Endodermal cell (in vitro differentiated cells): ENCODE measurements at places on chromosomes 16 and 17. TPM values are rescaled to one million over a fixed set of nuclear protein-coding genes. Genes with fewer than 3 reads are reported as not detected.

DNA sequence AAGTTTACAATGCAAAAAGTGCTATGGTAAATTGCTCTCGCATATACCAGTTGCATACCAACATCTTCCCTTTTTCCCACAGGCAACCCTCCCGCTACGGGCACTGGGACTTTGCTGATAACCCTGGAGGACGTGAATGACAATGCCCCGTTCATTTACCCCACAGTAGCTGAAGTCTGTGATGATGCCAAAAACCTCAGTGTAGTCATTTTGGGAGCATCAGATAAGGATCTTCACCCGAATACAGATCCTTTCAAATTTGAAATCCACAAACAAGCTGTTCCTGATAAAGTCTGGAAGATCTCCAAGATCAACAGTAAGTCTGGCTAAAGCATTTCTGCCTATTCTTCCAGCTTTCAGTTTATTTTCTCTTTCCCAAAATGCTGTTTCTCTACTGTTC, 27.9 kb upstream of the HSBP1 start:
- H3K36me3 ChIP-seq, result no peaks in the 10 kb centered on the region
- H3K4me3 ChIP-seq, result no peak overlapping the region
- no peaks in the 10 kb centered on the region for H3K27me3 ChIP-seq
- peaks cover 9% of the 10 kb centered on the region for H3K4me1 ChIP-seq

- H3K4me3 ChIP-seq, result no peak overlapping the region
- no peaks in the 10 kb centered on the region for H3K4me1 ChIP-seq
- DNase-seq, result peak; percentile 67
- H3K27ac ChIP-seq, result no peak overlapping the region
Measured at GRCh38 chr17:19418251-19418992, 7.4 kb downstream of the RNF112 start.

Gene DNAH2
- 0.42 and 0.54 TPM in 2 replicates for total RNA-seq

Gene HSD17B2
- not detected in 3 replicates for total RNA-seq

DNA sequence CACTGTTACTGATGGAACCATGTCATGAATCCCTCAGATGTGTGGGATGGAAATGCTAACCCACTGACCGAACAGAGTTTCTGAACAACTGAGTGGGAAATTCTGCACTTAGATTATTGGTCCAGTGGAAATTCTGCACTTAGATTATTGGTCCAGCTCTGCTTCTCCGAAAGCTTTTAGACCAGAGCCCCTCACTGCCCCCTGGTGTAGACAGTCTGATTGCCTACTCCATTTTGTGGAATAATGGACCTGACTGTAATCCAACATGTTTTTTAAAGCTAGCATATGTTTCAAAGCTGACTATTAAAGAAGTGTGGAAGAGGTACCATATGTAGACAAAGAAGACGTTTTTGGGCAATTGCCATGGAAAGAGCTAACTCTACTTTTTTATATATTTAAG, 50.3 kb upstream of the TBX2 start:
- H3K36me3 ChIP-seq, result no peaks in the 10 kb centered on the region
- no peaks in the 10 kb centered on the region for H3K27me3 ChIP-seq
- peak; percentile 66 for DNase-seq
- peaks cover 9% of the 10 kb centered on the region for H3K4me1 ChIP-seq
- H3K27ac ChIP-seq, result no peak overlapping the region
